ENCODE measurements at places on chromosomes 2 and 18.

GRCh38 chr2:236101311-236101950 is 66.8 kb downstream of the GBX2 start:
- no peak for DNase-seq

DNA sequence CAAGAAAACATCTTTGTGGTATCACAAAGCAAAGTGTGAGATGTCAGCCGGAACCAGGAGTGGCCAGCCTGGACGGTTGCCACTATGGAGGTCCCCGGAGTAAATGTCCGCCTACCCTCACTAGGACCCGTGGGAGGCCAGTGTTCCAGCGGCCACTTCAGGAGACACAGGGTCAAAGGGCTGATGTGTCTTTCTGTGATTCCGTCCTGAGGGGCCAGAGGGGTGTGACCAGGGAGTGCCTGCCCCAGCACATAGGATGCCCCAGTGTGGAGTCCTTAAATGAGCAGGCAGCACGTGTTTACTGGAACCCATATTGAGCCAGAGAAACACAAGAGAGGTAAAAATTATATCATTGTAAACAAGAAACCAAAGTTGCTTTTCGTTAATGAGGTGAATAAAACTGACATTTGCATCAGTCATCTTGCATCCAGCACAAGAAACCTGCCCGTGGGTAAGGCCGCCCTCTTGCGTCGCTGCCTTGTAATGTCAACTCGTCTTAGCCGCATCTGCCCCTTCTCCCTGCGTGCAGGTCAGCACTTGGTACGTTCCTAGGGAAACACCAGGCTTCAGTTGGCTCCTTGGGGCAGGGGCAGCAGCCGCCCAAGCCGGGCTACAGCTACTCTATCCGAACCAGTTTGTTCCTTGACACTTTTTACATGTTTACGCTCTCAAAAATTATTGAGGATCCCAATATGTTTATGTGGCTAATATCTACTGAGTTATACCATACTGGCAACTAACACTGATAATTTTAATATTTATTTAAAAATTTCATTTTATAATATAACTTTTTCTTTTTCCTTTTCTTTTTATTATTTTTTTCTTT is 46.7 kb upstream of the LAPTM4A start:
- DNase-seq = peak; percentile 39

GRCh38 chr2:222241128-222241870 is 57.5 kb downstream of the PAX3 start:
- no peak for DNase-seq

- no peak for DNase-seq
Observed at GRCh38 chr18:54117853-54118773, 106.4 kb downstream of the MBD2 start.

GRCh38 chr18:36188916-36189315 is 1.6 kb downstream of the MOCOS start:
- no peak for DNase-seq

- no peak for DNase-seq
Observed at GRCh38 chr18:47032945-47033344, 2.5 kb downstream of the ELOA2 start.

DNA sequence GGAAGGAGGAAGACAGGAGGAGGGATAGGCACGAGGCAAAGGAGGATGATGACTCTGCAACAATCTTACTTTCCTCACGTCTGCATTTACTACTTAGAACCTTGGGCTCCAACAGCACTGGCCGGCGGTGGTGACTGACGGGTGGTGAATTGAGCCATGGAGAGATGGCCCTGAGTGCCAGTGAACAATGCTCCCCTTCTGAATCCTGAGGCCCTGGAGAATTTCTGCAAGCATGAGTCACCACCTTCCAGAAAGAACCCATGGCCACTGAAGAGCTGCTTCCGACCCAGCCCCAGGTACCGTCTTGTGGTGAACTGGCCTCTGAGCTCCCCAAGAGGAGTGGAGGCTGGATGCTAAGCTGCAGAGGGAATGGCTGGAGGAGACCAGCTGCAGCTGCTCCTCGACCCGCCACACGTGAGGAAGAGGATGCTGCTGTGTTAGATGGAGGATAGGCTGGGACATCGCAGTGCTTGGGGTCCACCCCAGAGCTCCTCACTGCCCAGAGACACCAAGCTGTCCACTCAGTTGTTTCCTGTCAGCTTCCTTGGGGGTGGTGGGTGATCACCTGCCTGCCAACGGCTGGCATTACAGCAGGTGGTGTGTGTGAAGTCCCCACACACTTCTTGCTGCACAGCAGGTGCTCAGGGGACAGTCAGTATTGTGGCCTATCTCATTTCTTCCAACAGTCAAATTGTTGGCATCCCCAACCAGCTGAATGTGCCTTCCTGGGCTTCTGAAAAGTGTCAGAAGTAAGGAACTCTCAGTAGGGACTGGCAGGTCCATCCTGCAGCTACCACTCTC is 186.5 kb upstream of the ID2 start:
- DNase-seq = no peak

DNA sequence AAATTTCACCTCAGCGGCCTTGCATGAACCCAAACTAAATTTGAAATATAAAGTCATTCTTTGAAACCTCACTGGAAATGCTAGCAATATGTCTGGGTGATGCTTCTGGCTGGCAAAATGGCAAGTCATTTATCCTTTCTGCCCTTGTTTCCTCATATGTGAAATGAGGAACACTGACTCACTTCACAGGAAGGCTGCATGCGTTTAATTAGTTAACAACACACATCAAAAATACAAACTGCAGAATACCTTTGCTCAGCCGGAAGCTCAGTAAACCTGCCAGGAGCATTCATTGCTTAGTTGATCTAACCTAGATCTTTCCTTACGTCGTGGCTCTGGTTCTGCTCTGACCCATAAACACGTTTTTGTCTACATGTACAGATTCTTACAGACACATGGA is 214.2 kb upstream of the ACVR2A start:
- peak; percentile 24 for DNase-seq

DNA sequence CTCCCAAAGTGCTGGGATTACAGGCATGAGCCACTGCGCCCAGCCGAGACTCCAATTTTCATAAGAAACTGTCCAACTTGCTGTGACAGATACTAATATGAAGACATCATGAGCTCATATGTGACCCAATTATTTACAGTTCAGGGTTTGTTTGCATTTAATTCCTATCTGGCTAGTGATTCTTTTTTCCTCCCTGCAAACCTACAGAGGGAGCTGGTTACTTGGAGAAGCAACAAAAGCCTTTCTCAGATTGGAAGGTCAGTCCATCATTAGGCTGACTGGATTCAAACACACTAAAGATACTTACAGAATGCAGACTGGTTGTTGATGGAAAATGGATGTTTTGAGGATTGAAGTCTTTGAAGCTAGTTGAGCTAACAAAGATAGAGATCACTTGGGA is 176.4 kb downstream of the ANKRD44 start:
- no peak for DNase-seq

DNA sequence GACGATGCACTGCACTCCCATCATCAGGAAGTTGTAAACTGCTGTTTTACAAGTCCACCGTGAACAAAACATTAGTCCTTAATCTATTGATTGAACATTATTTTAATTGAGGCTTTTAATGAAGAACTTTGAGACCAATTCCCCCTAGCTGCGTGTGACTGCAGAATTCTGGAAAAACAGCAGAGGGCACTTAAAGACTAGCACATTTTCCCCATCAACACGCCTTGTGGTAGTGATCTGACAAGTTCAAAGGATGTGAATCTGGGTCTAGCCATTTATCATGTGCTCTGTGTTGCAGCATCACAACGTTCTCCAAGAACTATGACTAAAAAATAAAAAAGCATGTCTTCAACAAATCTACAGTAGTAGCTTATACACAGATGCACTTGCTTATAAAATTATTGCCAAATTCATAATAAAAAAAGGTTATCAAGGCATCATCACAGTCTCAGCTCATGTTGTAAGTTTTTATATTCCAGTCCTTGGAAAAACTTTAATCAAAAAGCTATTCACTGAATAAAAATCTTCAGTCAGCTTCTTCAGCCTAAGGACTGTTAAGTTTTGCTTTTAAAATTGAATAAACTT is 35.8 kb downstream of the SKOR2 start:
- DNase-seq = peak; percentile 48

DNA sequence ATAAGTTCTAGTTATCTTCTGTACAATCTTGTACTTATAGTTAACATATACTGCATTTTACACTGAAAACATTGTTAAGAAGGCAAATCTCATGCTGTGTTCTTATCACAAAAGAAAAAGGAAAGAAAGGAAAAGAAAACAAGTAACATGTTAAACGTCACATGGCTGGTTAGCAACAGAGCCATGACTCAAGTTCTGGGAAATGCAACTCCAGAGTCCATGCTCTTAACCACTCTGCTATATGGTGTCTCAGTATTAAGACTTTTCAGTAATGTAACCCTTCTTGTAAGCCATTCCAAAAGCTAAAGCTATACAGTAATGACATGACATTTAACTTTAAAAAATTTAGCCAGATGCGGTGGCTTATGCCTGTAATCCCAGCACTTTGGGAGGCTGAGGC is 181.4 kb downstream of the BARD1 start:
- DNase-seq = no peak

DNA sequence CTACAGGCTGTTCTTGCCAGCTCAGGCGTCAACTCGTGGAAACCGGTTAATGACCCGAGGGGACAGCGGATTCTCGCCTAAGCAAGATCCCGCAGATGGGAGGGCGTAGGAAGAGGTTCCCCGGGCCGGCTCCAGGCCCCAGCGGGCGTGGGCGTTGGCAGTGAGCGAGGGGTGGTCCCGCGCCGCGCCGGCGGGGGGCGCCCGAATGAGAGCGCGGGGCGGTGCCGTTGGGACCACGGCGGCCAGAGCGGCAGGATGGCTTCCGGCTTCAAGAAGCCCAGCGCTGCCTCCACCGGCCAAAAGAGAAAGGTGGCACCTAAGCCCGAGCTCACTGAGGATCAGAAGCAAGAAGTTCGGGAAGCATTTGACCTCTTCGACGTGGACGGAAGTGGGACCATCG is at the start of gene CETN1:
CETN1 (plus strand) TSS at position 227 of the 400 bp plus-strand sequence; CDS start at position 256, 29 bp downstream.
- DNase-seq = no peak

GRCh38 chr2:9981655-9982054 is 30.2 kb downstream of the GRHL1 start:
- no peak for DNase-seq

DNA sequence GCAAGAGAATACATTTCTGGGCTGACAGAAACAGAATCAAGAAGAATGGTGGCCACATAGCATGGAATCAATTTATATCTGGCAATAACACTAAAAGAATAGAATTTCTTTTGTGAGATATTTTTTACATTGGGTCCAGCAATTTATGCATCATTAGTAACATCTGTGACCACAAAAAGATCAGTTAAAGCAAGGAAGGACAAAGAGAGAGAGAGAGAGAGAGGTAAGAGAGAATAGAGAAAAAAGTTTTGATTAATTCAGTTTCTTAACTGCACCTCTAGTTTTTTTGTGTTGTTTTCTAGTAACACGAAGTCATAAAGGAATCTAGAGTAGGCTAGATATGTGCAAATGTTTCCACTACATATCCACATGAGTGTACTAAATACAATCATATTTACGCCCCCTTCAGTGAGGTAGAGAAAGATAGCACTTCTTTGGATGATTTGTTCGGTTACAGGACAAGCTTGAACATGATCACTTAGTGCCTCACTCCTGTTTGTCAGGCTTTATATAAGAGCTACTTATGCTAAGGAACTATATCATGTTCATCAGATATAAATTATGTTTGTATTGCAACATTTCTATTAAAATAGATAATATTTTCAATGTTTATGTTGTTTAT is 247.4 kb upstream of the COL3A1 start:
- no peak for DNase-seq
